ENCODE measurements at places on chromosomes 4 and X.

- peak; percentile 95 for DNase-seq
Measured at GRCh38 chr4:83217721-83218522, 66.7 kb downstream of the COQ2 start.

GRCh38 chr4:100841911-100842310, 324.1 kb upstream of the EMCN start:
- no peak for DNase-seq

DNA sequence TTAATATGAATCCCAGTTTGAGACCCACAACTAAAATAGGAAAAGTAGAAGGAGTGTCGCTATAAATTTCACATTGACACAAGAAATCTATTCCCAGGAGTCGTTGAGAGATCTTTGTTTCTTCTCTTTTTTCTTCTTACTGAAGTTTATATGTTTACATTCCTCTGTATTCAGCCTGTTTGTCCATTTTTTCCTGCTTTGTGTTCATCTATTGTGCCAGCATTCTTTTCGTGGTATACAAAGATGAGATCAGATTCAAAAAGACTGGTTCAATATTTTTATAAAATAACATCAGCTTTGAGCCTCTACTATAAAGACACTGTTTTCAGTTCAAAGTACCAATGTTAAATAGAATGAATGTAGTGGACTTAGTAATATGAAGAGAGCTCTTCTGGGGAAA, 95.4 kb upstream of the MYOZ2 start:
- no peak for DNase-seq

- DNase-seq: no peak
Measured at GRCh38 chrX:3075959-3076358, 34.7 kb downstream of the ARSF start.

- DNase-seq: no peak
Measured at GRCh38 chr4:8770518-8771257, 101.0 kb downstream of the HMX1 start.

- DNase-seq: no peak
Measured at GRCh38 chr4:48270951-48271473, 1.4 kb upstream of the TEC start.

DNA sequence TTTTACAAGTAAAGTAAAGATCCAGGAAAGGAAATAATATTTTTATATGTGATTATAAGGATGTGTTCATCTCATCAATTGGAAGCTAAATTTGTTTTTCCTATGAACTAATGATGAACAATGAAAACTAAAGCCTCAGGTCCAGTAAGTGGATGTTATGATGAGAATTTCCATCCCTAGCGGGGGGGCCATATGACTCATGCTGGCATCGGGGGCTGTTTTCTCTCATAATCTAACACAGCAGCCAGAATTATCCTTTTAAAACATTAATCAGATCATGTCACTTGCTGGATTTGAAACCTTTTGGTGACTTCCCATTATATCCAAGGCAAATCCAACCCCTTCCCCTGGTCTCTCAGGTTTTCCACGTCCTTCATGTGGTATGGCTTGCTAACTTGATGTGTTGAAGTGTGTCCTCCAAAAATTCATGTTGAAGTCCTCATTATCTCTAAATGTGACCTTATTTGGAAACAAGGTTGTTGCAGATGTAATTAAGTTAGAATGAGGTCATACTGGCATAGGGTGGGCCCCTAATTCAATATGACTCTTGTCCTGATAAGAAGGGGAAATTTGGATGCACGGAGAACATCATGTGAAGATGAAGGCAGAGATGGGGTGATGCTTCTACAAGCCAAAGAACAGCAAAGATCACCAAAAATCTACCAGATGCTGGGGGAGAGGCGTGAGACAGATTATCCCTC, 96.8 kb downstream of the AKAP4 start:
- no peak for DNase-seq

- DNase-seq: no peak
Measured at GRCh38 chrX:124501586-124501985, 155.2 kb downstream of the SH2D1A start.

GRCh38 chr4:7981738-7982394, 42.2 kb upstream of the AFAP1 start:
- no peak for DNase-seq

- DNase-seq: peak; percentile 87
Measured at GRCh38 chrX:10110984-10111363, 45.8 kb upstream of the CLCN4 start.

DNA sequence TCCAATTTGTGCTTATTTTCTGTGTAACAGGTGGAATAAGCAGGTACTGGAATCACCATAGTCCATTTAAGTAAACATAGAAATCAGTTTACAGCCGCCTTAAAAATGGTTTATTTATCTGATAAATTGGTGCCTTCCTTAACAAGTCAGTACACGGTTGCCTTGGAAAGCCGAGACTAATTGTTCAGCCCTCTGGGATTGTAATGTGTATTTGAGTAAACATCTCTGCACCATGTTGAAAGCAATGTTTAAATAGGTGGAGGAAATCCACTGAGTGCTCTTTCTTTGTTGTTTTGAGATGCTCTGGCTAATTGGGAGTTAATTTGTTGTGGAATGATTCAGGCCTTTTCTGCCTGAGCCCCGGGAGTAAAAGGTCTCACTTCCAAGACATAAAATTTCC, 45.7 kb upstream of the ADRA2C start:
- DNase-seq: no peak

- no peak for DNase-seq
Measured at GRCh38 chrX:31909850-31910572, 838.2 kb upstream of the FTHL17 start.

GRCh38 chr4:86558797-86559196, 35.3 kb upstream of the PTPN13 start:
- DNase-seq: no peak

GRCh38 chr4:55386840-55387239, 8.9 kb upstream of the TMEM165 start:
- no peak for DNase-seq

DNA sequence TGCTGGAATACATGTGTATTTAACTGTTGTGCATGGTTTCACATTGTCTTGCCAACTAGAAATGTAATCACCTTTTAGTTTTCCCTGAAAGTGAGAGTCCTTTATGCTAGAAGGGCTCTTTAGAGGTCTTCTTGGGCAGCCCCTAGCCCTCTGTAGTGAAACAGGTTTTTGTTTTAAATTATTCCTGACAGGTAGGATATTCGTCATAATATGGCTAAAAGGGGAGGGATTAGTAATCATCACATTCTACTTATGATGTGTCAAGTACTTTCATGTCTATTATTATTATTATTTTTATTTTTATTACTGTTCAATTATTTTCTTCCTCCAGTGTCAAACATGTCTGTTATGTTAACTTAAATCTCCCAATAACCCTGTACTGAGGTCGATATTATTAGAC, 35.5 kb downstream of the MSN start:
- DNase-seq: no peak

DNA sequence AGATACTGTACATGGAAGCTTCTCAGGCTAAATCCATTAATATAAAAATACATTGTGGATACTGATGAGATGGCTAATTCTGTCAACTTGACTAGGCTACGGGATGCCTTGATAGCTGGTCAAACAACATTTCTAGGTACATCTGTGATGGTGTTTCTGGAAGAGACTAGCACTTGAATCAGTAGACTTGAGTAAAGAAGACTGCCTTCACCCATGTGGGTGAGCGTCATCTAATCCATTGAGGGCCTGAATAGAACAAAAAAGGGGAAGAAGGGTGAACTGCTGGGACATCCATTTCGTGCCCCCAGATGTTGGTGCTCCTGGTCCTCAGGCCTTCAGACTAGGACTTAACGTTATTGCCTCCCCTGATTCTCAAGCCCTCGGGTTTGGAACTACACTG, 3.7 kb upstream of the SRP72 start:
- DNase-seq: no peak

DNA sequence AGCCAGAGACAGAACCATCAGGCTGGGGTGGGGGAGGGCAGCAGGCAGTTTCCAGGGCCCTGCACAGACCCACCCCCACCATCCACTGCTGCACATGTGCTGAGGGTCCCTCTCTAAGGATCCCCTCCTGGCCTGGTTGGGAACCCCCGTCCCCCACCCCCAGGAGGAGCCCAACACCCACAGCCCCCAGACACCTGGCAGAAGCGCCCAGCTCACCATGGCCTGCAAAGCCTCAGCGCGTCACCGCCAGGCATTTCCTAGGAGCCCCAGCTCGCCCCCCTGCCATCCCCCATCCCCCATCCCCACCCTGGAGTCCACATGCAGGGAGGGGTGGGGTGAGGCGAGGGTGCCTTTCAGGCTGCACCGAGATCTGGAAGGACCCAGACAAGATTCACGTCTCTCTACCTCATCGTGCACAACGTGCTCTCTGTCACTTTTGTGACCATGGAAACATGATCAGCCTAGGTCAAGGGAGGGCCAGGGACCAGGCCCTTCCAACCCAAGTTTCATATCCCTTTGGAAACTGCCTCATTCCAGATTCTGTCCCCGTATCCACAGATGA, 9.3 kb downstream of the MXD4 start:
- no peak for DNase-seq

GRCh38 chrX:49310371-49310770, 6.9 kb downstream of the GAGE10 start:
- DNase-seq: no peak

DNA sequence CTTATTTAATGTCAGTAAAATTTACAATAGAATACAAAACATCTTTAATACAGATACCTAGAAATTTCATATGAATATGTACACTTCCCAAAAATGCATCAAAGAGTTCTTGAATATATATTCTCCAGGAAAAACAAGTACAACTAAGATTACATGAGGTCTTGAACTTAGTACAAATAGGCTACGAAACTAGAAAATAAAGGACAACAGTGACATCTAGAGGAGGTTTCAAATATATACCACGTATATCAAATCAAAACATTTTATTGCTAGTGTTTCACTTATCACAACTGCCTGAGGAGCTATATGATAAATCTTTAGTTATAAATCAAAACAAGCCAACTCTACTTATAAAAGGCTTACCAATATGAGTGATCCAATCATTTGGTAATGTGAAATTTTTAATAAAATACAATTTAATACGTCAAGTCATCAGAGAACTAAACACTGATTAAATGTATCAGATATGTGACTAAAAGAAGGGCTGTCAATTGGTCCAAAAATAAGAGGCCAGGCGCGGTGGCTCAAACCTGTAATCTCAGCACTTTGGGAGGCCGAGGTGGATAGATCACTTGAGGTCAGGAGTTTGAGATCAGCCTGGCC, 36.6 kb downstream of the ANAPC10 start:
- DNase-seq: peak; percentile 56

- no peak for DNase-seq
Measured at GRCh38 chrX:16629909-16630308, 20.0 kb upstream of the S100G start.

DNA sequence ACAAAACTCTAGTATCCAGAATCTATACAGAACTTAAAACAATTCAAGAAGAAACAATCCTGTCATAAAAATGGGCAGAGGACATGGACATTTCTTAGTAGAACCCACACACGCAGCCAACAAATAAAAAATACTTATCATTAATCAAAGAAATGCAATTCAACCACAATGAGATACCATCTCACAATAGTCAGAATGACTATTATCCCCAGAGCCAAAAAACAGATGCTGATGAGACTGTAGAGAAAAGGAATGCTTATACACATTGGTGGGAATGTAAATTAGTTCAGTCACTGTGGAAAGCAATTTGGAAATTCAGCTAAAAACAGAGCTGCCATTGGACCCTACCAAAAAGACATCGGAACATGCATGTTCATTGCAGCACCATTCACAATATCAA, 37.9 kb downstream of the RAB40AL start:
- DNase-seq: no peak

DNA sequence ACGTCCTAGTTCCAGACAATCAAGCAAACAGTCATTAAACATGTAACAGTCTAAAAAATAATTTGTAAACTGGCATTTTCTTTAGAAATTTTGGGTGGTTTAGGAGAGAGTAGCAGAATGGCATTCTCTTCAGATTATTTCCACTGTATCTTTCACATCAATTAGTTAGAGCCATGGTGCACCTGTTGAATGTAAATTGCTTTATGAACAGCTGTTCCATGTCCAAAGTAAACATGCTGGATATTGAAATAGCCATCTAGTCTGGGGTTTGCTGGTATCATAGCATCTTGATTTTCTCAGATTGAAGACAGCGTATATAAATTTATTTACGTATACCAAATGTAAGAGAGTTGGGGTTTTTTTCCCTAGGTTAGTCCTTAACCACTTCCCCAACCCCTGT, 143.6 kb downstream of the RCHY1 start:
- DNase-seq: no peak

GRCh38 chr4:181538431-181538830, 704.8 kb upstream of the TENM3 start:
- DNase-seq: no peak
